Kidney epithelial cell (primary cell): ENCODE measurements at places on chromosomes 16 and 17. TPM values are rescaled to one million over a fixed set of nuclear protein-coding genes. Genes with fewer than 3 reads are reported as not detected.

DNA sequence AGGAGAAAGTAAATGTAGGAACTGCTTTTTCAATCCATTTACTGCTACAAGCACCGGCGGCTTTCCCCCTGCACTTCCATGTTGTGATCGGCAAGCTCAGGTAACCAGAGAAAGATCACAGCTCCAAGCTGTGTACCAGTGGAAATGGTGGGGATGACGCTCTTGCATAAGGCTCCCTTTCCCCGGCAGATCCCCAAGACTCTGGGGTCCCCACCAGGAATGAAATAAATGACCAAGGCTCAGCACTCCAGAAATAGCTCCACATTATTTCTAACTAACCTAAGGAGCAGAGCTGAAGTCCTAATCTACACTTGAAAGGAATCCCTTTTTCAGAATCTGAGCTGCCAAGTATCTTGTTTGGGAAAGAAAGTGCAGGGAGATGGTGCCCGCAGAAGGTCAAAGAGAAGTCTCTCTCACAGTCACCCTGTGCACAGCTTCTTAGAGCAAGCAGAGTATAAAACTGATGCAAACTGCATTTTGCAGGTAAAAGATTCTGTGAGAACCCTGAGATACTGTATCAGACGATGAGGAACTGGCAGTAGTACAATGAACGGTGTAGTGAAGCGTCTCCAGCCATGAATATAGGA lies 11.1 kb downstream of the GRB2 start:
- DNase-seq = no peak

- no peak for DNase-seq
Observed at GRCh38 chr16:963913-964312, 6.9 kb downstream of the LMF1 start.

Gene NXPH3
- not detected in 2 replicates for total RNA-seq

GRCh38 chr17:39675390-39676082 lies 7.3 kb downstream of the PNMT start:
- no peak for DNase-seq

GRCh38 chr17:41404024-41404671 lies 6.7 kb upstream of the KRT31 start:
- peak; percentile 99 for DNase-seq

DNA sequence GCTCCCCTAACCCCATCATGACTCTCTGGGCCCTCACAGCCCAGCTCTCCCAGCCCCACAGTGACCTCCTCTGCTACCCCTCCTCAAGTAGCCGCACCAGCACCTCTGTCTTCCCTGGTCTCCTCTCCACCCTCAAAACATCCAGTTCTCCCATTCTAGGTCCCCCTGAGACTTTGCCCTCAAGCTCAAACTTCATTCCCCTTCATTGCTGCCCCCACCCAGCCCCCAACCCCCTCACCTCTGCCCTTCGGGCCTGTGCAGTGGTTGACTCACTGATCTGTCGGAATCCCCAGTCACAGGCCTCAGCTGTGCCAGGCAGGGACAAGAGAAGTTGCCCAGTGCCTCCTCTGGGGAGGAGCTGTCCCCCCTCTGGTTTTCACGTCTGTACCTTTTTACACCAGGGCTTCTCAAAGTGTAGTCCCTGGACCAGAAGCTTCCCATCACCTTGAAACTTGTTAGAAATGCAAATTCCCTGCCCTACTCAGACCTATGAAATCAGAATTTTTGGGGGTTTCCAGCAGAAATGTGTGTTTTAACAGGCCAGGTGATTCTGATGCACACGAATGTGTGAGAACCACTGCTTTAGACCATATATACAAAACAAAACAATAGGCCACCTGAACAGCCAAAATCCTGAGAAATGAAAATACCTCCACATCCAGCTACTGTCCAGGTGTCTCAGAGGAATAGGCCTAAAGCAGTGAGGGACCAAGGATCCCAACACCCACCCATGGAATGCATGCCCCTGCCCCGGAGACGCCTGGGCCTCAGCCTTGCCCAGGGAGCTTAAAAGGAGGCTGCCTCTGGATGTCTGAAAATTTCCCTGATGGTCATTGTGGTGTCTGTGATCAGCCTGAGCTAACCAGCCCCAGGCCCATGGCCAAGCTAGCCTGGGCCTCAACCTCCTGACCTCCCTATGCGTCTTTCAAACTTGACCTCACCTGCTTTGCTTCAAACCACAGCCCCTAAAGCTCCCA lies 853 bp upstream of the DOK4 start:
- DNase-seq = no peak

Gene CCDC102A
- total RNA-seq = 11.4 and 14.0 TPM in 2 replicates
